T-helper 1 cell (primary cell): ENCODE measurements at places on chromosomes 2 and 18.
A peak's percentile ranks its signal among the peaks of the same experiment; 100 is the strongest.

DNA sequence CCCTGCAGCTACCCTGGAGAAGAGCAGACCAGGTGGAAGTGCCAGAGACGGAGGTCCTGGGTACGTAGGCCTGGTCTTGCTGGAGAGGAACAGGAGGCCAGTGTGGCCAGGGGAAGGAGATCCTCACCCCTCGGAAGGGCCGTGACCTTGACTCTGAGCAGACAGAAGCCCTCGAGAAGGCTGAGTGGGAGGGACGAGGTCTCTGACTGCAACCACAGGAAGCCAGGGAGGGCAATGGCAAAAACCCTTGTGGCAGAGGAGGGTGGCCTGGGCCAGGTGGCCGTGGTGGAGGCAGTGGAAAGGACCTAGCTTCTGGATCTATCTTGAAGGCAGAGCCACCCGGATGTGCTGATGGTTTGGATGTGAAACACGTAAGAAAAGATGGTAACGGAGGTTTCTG, 28.1 kb downstream of the THAP4 start:
- no peak for DNase-seq

GRCh38 chr2:240591226-240591625, 4.7 kb downstream of the CAPN10 start:
- no peak for DNase-seq

- no peak for DNase-seq
These were observed 30.1 kb upstream of the DYNC2LI1 start for GRCh38 chr2:43743706-43744105.

- no peak for DNase-seq
These were observed 2.1 kb upstream of the MOGAT1 start for GRCh38 chr2:222669353-222669752.

- DNase-seq = no peak
These were observed 551.7 kb downstream of the SLC4A3 start for GRCh38 chr2:220178991-220179695.

DNA sequence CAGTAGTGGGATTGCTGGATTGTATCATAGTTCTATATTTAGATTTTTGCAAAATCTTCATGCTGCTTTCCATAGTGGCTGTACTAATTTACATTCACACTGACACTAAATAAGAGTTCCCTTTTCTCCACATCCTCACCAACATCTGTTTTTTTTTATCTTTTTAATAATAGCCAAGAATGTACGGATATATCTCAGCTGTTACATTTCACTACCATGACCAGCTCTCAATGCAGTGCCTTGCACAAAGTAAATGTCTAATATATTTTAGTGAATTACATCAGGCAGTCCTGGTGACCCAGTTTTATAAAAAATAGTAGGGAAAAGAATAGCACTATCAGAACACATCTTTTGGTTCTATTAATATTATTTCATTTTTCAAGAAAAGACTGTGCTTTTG, 161.8 kb downstream of the LNPK start:
- DNase-seq = no peak

- no peak for DNase-seq
These were observed 182.8 kb upstream of the FOSL2 start for GRCh38 chr2:28209864-28210263.

DNA sequence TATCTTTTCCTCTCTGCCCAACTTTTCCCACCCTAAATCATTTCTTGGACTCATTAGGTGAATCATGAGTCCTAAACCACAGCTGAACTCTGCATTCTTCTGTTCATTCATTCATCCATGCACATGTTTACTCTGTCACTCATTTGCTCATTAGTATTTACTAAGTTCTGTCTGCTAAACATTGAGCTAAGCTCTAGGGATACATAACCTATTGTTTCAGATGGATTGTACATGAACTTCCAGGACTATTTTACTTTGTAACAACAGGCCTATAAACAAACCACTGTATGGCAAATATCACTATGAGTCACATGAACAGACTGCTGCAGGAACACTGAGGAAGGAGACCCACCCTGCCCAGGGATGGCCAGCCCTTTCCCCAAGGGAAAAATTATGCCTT, 14.6 kb upstream of the DYNC2LI1 start:
- no peak for DNase-seq

- no peak for DNase-seq
These were observed 14.8 kb upstream of the MTERF4 start for GRCh38 chr2:241116606-241117560.

GRCh38 chr18:79465392-79465991, 69.8 kb downstream of the NFATC1 start:
- DNase-seq = no peak

GRCh38 chr2:176768185-176768584, 444.4 kb upstream of the HNRNPA3 start:
- DNase-seq = no peak

GRCh38 chr2:19949071-19949470, 40.8 kb downstream of the WDR35 start:
- DNase-seq = no peak

DNA sequence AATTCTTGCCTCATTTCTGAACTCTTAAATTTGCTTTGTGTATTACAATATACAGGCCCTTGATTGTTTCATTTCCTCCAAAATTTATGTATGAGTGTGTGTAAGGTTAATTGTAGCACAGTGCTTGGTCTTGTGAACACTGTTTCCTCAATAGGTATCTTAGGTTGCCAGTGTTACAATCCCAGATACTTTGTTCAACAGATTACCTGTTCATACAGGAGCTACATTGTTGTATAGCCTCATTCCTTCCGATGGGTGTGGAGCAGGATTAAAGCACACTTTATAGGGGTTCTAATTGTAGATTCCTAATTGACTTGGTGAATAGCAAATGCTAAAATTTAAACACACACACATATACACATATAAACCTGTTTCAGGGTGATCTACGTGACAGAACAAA, 10.7 kb downstream of the RBBP8 start:
- DNase-seq = no peak

DNA sequence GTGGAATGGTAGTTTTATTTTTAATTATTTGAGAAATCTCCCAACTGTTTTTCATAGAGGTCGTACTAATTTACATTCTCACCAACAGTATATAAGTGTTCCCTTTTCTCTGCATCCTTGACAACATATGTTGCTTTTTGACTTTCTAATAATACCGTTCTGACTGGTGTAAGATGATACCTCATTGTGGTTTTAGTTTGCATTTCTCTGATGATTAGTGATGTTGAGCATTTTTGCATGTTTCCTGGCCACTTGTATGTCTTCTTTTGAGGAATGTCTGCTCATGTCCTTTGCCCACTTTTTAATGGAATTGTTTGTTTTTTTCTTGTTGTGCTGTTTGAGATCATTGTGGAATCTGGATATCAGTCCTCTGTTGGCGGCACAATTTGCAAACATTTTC, 242.5 kb downstream of the ZNF521 start:
- DNase-seq = no peak

GRCh38 chr2:226693521-226693920, 106.1 kb downstream of the IRS1 start:
- no peak for DNase-seq

DNA sequence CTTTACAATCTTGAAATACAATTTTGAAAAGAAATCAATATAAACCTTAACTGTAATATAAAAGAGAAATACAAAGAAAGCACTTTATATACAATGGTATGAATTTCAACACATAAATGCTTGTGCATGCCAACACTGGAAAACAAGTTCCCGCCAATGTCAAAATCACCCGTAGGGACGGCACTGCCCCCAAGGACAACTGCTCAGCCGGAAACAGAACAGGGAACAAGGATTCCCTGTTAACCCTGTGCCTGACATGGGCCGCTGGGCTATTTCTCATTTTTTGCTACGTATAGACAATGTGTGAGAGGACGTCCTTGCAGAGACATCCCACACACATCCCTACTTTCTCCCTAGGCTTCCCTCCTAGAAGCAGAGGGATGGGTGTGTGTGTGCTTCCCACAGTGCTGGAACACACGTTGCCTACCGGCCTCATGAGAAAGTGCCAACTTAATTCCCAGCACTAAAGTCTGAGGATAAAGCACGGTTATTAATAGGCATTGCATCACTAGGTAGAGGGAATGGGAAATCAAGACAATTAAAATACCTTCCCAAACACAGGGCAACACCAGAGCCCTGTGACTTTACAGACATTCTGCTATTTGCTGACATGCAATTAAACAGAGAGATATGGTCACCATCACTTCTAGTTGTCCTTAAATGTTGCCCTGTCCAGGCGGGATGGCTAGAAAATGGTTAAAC, 14.4 kb downstream of the AFG3L2 start:
- no peak for DNase-seq

DNA sequence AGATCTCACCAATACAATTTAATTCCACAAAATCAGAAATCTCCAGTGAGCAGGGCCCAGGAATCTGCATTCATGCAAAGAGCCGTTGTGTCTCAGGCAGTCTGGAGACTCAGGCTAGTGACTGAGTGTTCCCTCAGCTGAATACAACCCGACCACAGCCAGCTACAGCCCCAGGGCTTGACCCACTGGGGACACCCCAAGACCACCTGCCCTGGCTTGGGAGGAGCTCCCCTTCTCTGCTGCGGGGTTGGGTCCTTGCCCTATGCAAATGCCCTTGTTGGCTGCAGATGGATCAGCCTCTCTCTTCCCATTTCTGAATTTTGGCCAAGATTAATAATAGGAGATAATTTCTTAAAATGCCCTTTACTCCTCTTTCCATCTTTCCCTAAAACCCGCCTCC, 157.7 kb downstream of the TWIST2 start:
- no peak for DNase-seq

DNA sequence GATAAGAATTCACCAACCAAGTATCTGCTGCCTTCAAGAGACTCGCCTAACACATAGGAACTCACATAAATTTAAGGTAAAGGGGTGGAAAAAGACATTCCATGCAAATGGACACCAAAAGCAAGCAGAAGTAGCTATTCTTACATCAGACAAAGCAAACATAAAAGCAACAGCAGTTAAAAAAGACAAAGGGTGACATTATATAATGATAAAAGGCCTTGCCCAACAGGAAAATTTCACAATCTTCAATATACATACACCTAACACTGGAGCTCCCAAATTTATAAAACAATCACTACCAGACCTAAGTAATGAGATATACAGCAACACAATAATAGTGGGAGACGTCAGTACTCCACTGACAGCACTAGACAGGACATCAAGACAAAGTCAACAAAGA, 41.4 kb downstream of the NEMP2 start:
- DNase-seq = no peak

DNA sequence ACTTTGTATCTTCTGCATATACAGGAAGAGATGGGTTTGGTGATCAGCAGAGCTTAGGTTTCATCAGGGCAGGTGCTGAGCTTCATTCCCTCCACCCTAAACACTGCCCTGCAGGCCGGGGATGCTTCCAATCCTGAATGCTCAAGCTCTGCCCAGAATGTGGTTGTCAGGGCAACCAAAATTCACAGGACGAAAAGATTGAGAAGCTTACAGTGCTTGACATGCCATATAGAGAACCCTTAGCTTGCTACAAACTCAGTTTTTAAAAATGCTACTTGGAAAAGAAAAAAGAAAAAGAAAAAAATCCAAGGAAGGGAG, 65.6 kb downstream of the SH3RF3 start:
- no peak for DNase-seq

DNA sequence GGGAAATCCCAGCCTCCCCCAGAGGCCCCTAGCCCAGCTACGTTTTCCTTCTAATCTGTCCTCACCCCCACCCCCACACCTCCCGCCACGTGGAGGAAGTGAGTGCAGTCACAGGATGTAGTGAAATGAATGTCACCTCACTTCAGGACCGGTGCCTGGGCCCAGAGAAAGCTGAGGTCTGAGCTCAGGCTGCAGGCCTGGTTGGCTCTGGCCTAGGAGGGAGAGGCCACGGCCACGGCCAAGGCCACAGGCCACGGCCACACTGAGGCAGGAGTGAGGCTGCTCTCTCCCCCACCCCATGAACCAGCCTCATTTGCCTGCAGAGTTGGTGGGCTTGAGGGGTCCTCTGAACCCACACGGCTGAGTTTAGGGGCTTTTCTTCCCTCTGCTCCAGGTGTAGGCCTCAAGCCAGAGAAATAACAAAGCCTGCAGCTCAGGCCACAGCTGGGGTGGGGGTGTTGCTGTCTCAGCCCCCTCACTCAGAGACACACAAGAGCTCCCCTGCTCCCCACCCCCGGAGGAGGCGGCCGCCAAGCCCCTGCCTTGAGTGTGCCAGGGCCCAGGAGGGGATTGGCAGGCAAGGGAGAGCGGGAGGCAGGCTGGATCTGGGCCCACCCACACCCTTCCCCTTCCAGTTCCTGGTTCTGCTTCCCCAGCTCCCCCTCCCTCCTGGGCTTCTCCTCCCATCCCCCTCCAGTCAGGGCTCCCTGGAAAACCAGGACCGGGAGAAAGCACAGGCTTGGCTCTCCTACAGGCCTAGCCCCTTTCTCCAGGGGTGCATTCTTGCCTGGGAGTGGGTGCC, 27.0 kb downstream of the DNMT3A start:
- peak; percentile 84 for DNase-seq

DNA sequence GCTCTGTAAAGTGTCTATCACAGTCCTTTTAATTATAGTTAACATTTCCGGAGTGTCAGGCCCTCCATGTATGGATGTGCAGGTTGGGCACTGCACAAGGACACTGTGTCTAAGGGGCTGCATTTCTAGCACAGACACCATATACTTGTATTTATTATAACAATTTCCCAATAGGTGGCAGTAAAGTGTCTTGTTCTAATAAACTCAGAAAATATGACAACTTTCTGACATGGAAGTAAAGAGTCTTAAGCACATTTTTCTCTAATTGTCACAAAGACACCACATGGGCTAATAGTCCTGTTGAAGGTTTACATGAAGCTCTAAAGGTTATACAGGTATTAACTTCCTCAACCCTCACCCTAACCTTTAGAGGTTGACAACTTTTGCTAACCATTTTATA, 156.6 kb downstream of the DYSF start:
- DNase-seq = no peak

- DNase-seq = no peak
These were observed 86.6 kb downstream of the MARCHF4 start for GRCh38 chr2:216285701-216286100.

GRCh38 chr2:72956936-72957335, 39.6 kb downstream of the EMX1 start:
- DNase-seq = no peak

- DNase-seq = no peak
These were observed 129.7 kb downstream of the PHLPP1 start for GRCh38 chr18:62844850-62845643.

- DNase-seq = no peak
These were observed 242.7 kb downstream of the TMEM182 start for GRCh38 chr2:103004426-103004942.
